ENCODE measurements at places on chromosomes 4 and X.

GRCh38 chr4:165380805-165381204 lies 2.0 kb downstream of the CPE start:
- DNase-seq, result no peak

DNA sequence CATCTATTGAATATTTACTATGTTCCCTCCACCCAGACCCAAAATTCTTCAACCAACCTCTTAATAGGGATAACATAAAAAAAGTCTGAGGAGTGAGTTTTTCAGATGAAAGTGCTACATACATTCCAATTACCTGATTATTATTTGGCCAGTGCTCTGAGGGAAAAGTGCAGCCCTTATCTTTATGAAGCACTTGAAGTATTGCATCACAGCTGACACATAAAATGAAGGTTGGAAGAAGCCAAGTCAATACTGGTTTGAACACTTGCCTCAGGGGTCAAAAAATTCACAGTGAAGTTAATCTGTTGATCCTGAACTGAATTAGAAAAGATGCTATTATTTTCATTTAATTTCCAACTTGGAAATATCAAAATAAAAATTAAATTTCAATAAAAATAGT lies 498.9 kb downstream of the INPP4B start:
- DNase-seq, result no peak

- no peak for DNase-seq
These were observed 362.6 kb upstream of the MAGEB2 start for GRCh38 chrX:29852767-29853166.

GRCh38 chr4:37224854-37225253 lies 19.7 kb upstream of the NWD2 start:
- DNase-seq, result no peak

GRCh38 chrX:12975991-12976558 lies 1.2 kb downstream of the TMSB4X start:
- DNase-seq, result no peak

GRCh38 chr4:148747721-148748268 lies 305.6 kb upstream of the NR3C2 start:
- no peak for DNase-seq

- DNase-seq, result peak; percentile 74
These were observed 53.1 kb downstream of the STX18 start for GRCh38 chr4:4488405-4489404.

GRCh38 chr4:85823295-85823694 lies 348.3 kb downstream of the ARHGAP24 start:
- no peak for DNase-seq

DNA sequence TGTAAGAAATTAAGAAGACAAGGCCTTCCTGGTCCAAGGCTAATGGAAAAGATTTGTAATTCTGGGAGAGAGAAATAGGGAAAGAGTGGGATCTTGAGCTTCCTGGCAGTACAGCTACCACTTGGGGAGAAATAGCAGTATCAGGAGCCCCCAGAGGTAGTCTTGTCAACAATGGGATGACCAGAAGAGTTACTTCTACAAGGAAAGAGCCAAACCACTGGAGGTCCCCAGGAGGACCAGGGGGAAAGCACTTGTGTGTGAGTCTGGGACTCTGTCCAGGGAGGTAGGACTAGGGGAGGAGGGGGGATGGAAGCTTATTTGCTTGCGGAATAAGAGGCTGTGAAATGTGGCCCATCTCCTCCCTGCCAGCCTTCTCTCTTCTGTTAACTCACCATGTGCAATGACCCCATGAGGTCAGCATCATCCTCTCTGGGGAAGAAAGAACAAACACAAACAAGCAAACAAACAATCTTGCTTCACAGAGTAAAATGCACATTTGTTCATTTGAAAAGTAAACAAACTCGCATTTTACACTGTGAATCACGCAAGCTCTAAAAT lies 160.1 kb downstream of the STK32B start:
- no peak for DNase-seq

DNA sequence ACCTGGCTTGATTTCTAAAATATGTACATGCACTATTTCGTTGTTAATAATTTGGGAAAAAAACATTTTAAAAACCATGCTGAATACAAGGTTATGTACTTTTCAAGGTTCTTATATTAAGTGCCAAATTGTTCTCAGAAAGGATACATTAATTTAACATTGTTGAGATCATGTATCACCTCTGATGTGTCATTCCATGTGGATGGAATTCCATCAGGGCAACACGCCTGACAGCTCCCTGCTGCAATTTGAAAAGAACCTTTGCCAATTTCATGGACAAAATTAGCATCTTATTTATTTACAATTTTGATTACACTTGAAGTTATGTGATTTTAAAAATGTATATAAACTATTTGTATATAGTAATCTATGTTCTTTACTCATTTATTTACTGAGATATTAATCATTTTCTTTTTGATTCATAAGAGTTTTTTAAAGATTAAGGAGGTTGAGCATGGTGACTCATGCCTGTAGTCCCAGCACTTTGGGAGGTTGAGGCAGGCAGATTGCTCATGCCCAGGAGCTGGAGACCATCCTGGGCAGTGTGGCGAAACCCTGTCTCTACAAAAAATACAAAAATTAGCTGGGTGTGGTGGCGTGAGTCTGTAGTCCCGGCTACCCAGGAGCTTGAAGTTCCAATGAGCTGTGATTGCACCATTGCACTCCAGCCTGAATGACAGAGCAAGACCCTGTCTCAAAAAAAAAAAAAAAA lies 142.8 kb downstream of the ENPP6 start:
- DNase-seq, result no peak

DNA sequence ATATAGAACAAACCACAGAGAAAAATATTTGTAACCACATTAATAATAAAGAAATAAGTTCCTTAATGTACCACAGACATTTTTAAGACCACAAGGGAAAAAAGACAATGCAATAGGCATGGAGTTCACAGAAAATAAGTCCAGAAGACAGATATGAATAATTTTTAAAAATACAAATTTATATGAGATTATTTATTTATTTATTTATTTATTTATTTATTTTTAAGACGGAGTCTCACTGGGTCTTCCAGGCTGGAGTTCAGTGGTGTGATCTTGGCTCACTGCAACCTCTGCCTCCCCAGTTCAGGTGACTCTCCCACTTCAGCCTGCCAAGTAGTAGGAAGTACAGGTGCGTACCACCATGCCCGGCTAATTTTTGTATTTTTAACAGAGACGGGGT lies 53.7 kb downstream of the THAP9 start:
- no peak for DNase-seq

- DNase-seq, result no peak
These were observed 82.5 kb upstream of the LCORL start for GRCh38 chr4:18103876-18104605.

DNA sequence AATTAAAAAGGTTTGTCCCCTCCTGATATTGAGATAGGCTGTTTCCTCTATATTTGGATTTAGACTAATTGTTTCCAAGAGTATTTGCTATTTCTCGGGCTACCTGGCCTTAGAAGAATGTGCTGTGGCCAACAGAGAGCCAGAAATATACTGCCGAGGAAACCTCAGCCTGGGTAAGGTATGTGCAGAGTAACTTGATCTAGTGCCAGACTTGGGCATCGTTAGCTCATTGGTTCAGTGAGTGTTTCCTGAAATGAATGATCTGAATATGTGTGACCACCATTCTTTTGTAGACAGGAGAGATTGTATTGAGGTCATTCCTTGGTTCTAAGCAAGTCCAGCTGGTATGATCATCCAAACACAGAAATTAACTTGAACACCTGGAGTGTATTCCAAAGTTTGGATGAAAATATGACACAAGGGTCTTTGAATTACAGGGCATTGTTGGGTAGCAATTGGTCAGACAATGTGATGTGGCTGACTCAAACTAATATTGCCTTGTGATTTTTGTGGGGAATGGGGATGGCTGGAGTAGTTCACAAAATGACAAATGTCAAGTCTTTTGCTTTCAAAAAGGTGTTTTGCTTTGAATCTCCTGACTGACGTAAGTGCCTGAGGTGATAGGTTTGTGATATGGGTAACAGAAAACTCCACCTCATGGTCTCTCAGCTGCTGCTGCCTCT lies 100.2 kb upstream of the CXCL13 start:
- DNase-seq, result no peak

GRCh38 chrX:37383313-37383712 lies 34.1 kb downstream of the PRRG1 start:
- DNase-seq, result no peak

- no peak for DNase-seq
These were observed 49.0 kb upstream of the SHISA3 start for GRCh38 chr4:42348247-42348646.

- no peak for DNase-seq
These were observed 26.5 kb downstream of the RASGEF1B start for GRCh38 chr4:81445196-81445595.

DNA sequence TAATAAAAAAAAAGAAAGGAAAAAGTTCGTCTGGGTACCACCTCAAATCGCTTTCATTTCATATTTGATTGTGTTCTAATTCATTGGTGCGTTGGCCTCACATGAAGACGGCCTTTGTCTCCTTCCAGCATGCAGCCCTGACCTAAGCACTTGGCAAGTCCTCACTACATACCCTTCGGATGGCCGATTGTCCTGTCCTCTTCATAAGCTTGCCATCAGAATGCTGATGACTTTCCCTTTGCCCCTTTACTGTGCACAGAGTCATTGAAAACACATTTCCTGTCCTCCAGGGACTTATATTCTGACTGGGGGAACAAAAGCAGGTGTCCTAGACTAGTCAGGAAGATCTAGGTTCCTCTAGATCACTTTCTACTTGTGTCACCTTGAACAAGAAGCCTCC lies 43.0 kb downstream of the RTL5 start:
- no peak for DNase-seq

DNA sequence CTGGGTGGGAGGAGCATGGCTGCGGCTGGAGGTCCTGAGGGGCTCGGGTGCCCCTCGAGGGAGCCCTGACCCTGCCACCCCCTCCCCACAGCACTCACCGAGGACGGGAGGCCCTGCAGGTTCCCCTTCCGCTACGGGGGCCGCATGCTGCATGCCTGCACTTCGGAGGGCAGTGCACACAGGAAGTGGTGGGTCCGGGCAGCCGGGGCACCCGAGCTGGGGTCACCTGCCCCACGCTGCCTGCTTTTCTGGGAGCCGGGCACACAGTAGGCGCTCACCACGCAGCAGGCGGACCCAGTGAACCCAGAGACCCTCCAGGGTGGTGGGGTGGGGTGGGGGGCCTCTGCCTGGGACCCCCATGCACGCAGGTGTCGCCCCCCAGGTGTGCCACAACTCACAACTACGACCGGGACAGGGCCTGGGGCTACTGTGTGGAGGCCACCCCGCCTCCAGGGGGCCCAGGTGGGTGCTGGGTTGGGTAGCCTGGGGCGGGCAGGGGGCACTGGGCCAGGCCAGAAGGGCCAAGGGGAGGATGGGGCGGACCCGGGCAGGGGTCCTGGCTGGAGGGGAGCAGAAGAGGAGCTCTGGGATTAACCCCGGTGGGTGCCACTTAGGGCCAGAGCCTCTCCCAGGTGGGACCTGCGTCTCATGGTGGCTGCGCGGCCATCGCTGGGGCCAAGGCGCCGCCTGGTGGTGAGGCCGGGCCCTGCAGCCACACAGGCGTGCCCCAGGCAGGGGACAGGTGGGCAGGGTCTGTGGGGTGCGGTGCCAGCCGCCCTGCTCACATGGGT lies 1.4 kb downstream of the HGFAC start:
- DNase-seq, result peak; percentile 65

GRCh38 chr4:159098482-159099127 lies 4.3 kb upstream of the RAPGEF2 start:
- DNase-seq, result no peak

GRCh38 chr4:99471349-99471748 lies 36.2 kb upstream of the ADH7 start:
- no peak for DNase-seq

- DNase-seq, result no peak
These were observed 90.9 kb upstream of the SRD5A3 start for GRCh38 chr4:55255179-55255578.

DNA sequence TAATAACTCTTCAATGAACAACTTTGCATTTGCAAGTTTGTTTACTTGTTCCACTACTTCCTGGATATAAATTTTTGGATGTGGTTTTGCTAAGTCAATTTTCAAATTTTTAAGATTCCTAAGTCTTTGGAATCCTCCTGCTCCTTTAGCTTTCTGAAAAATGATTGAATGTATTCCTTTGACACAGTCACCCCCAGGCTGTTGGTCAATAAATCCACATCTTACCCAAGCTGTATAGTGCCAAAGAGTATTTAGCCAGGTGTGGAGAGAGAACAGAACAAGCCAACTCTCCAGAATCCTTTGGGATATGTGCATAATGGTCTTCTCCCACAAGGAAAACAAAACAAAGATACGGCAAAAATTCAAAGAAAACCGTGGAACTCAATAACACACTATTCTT lies 56.9 kb upstream of the INTU start:
- no peak for DNase-seq

DNA sequence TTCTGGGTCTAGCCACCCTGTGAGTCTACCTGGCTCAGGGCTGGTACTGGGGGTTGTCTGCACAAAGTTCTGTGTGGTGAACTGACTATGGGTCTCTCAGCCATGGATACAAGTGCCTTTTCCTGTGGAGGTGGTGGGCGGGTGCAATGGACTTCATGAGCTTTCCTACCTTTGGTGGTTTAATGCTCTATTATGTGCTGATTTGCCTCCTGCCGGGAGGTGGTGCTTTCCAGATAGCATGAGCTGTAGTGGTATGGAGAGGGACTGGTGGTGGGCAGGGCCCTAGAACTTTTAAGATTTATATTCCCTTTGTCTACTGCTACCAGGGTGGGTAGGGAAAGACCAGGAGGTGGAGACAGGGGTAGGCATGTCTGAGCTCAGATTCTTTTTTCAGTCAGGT lies 48.0 kb downstream of the PBDC1 start:
- no peak for DNase-seq

DNA sequence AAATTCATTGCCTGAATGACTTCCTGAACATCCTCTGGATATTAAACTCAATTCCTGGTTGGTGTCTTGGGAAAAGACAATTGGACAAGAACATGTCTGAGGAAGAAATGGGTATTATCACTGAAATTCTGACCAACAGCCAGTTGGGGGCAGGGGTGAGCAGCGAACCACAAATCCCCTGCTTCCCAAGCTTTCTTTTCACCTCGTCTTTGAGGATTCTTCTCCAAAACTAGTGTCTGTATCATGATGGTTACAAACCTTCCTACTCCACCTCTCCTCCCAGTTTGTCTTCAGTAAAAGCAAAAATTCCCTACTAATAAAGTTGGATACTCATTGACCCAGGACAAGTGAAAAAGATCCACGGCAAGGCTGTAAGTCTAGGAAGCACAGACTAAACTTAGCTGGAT lies 48.3 kb upstream of the WDR1 start:
- no peak for DNase-seq

- DNase-seq, result no peak
These were observed 292.4 kb upstream of the SPANXN4 start for GRCh38 chrX:142733327-142733726.

DNA sequence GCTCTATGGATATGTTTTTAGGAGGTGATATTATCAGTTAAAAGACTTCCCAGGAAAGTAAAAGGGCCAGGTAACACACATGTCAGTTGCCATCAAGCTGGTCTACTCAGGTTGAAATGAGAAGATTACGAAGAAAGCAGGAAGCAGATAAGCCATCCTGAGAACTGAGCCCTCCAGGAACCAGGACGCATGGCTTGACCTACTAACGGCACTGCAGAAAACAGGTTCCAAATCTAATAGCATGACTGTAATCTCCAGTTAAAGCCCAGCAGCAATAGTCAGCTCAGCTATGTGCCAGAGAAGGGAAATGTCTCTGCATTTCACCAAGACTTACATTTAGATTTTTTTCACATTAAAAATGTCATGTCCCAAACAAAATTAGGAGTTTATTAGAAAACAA lies 77.9 kb downstream of the APBB2 start:
- DNase-seq, result no peak

- DNase-seq, result no peak
These were observed 18.6 kb upstream of the FGF16 start for GRCh38 chrX:77428551-77428950.

- DNase-seq, result no peak
These were observed 49.6 kb downstream of the DKK2 start for GRCh38 chr4:106986486-106986885.
